Stimulated activated CD4-positive, alpha-beta T cell treated with anti-CD3 and anti-CD28 coated beads, Interleukin-15, amount 100 ng/mL, for 1 hour (primary cell): ENCODE measurements at places on chromosomes 7 and 10.

DNA sequence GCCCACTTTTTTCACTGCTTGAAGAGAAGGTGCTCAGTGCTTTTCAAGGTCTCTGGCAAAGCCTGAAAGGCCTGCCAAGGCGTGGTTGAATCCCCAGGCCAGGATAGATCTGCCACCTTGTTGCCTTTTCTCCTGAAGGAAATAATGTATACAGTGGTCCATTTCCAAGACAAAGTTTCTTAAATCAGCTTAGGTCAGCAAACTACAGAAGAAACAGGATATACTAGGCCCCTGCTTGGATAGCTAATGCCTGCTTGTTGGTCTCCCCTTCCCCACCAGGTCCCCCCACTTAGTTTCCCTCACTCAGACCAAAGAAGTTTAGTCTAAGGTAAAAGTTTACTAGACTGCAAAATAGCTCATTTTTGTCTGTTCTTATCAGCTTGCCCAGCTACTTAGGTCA, 19.9 kb downstream of the COL17A1 start:
- DNase-seq: no peak

DNA sequence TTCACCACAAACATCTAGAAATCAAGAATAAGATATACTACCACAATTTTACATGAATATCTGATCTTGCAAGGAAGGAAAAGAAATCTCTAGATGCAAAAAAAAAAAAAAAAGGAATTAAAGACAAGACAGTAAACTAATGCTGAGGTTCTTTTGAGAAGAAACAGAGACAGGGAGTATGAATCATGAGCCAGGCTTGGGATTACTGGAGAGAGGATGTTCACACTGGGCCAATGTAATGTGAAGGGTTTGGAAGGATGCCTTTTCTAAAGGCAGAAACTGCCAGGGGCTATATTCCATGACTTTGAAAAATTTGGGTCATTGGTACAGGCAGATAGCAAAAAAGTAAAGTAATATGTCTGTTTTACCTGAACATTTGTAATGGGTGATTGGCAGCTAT, 573.0 kb upstream of the IGFBP3 start:
- no peak for DNase-seq

DNA sequence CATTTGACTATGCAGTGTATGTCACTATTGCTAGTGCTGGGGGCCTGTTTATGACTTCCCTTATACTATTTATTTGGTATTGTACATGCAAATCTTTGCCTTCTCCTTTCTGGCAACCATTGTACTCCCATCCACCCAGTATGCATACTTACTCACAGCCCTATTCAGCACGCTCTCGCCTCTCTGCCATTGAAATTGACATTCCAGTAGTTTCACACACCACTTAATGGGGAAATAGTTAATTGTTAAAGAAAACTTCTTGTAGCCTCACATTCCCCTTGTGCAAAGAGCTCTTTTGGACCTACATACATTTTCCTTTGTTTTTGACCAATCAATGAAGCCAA, 9.9 kb downstream of the CLDN12 start:
- DNase-seq: no peak

GRCh38 chr10:93462881-93463280, 19.3 kb downstream of the MYOF start:
- no peak for DNase-seq

GRCh38 chr7:123282181-123282580, 82.4 kb upstream of the SLC13A1 start:
- no peak for DNase-seq
